ENCODE measurements at places on chromosomes 6 and 20. TPM values are rescaled to one million over a fixed set of nuclear protein-coding genes. Genes with fewer than 3 reads are reported as not detected.

The RGS17 gene
- 0.34 TPM for polyA plus RNA-seq

The ATP6V1G2 gene
- polyA plus RNA-seq, result 32.7 TPM

The LTB gene
- polyA plus RNA-seq, result 0.61 TPM

The COL19A1 gene
- polyA plus RNA-seq, result not detected

The RAET1L gene
- not detected for polyA plus RNA-seq

The COL10A1 gene
- 0.50 TPM for polyA plus RNA-seq
